ENCODE measurements at places on chromosomes 7 and 10.

GRCh38 chr7:35399840-35400239 lies 145.9 kb upstream of the TBX20 start:
- no peaks in the 10 kb centered on the region for H3K36me3 ChIP-seq
- no peak for DNase-seq
- H3K4me1 ChIP-seq = peaks cover 20% of the 10 kb centered on the region
- no peaks in the 10 kb centered on the region for H3K27me3 ChIP-seq

GRCh38 chr7:2071133-2071832 lies 161.5 kb downstream of the MAD1L1 start:
- no peaks in the 10 kb centered on the region for H3K36me3 ChIP-seq
- no peak overlapping the region for H3K27ac ChIP-seq
- H3K4me3 ChIP-seq = no peak overlapping the region
- no peak for DNase-seq
- H3K27me3 ChIP-seq = no peaks in the 10 kb centered on the region

- no peak overlapping the region for H3K27ac ChIP-seq
- H3K4me1 ChIP-seq = peaks cover 7% of the 10 kb centered on the region
- no peaks in the 10 kb centered on the region for H3K27me3 ChIP-seq
- H3K4me3 ChIP-seq = no peak overlapping the region
- H3K36me3 ChIP-seq = no peaks in the 10 kb centered on the region
Observed at GRCh38 chr10:70551971-70552422, 50.5 kb downstream of the PRF1 start.

DNA sequence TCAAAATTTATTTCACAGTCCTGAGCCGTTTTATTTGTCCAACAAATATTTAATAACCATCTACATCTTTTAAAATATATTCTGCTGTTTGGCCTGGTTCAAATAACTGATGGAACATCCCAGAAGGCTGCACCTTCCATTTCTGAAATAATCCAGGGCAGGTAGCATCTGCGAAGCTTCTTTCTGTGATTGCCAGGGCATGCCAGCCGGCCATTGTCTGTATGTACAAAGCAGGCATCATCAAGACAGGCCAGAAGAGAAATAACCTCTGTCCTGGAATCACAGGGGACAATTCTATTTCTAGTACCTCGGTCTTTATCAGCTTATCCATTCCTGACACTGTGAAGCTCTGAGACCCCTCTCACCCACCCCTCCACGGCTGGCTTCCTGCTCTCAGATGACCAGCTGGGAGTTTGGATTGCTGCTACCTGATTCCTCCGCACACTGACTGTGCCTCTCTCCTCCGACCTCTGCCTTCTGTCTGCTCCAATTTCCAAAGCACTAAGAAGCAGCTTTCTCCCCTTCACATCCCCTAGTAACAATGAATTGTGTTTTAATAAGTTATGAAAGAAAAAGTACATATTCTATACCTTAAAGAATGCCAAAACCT lies 8.0 kb downstream of the DGKI start:
- H3K4me3 ChIP-seq = no peak overlapping the region
- no peak for DNase-seq
- H3K27me3 ChIP-seq = no peaks in the 10 kb centered on the region
- no peaks in the 10 kb centered on the region for H3K36me3 ChIP-seq

DNA sequence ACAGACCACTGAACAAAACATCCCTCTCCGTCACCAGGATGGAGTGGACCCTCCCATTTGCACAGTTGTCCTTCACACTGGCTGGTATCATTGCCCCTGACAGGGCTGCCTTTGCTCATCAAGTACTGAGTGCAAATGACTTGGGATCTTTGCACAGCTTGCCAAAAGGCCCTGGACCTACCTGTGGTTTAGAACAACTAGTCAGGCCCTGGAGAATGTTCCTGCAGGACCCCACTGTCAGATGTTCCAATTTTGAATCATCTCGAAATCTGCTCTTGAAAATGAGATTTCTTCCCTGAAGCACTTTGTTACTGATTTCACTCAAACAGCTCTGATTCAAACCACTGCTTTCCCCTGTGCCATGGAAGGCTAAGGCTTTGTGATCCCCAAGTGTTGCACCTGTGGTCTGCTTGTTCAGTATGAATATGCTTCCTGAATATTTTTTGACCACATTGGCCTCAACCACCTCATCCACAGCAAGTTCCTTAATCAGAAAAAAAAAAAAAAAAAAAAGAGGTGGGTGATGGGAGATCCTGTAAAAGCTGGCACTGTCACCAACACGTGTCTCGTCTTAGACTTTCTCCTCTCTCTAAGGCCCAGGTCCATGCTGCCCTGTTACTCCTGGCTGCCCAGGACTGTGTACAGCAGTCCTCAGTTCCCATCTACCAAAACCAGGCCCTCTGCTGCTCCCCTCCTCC lies 2.7 kb upstream of the AOAH start:
- H3K27ac ChIP-seq = no peak overlapping the region
- DNase-seq = no peak
- H3K36me3 ChIP-seq = no peaks in the 10 kb centered on the region
- H3K4me3 ChIP-seq = no peak overlapping the region
- no peaks in the 10 kb centered on the region for H3K27me3 ChIP-seq

- no peak overlapping the region for H3K4me3 ChIP-seq
- H3K27me3 ChIP-seq = no peaks in the 10 kb centered on the region
- no peaks in the 10 kb centered on the region for H3K4me1 ChIP-seq
- H3K27ac ChIP-seq = no peak overlapping the region
- H3K36me3 ChIP-seq = no peaks in the 10 kb centered on the region
Observed at GRCh38 chr7:34406848-34407530, 251.0 kb upstream of the NPSR1 start.

- no peak overlapping the region for H3K4me3 ChIP-seq
- no peak for DNase-seq
- H3K27ac ChIP-seq = no peak overlapping the region
- no peaks in the 10 kb centered on the region for H3K36me3 ChIP-seq
Observed at GRCh38 chr10:70662362-70663220, 9.7 kb upstream of the ADAMTS14 start.

DNA sequence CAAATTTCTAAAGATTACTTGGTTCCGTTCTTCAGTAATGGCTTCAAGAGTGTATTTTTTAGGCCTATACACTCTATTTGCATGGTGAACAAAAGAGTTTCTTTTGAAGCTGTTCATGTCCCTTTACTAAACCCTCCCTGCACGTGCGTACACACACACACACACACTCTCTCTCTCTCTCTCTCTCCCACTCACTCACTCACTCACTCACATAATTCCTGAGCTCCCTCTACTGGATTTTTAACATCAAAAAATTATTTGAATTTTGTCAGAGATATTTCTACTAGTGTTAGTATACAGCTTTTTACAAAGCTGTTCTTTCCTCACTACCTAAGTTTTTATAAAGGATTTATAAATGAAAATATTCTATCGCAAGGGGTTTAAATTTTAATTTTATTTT lies 85.9 kb downstream of the UBE3C start:
- no peaks in the 10 kb centered on the region for H3K27me3 ChIP-seq
- no peak overlapping the region for H3K27ac ChIP-seq
- no peak overlapping the region for H3K4me3 ChIP-seq
- peaks cover 28% of the 10 kb centered on the region for H3K36me3 ChIP-seq
- H3K4me1 ChIP-seq = no peaks in the 10 kb centered on the region

- H3K36me3 ChIP-seq = no peaks in the 10 kb centered on the region
- peaks cover 12% of the 10 kb centered on the region for H3K4me1 ChIP-seq
- no peak overlapping the region for H3K4me3 ChIP-seq
- DNase-seq = no peak
Observed at GRCh38 chr10:12583891-12584595, 234.7 kb downstream of the CAMK1D start.

DNA sequence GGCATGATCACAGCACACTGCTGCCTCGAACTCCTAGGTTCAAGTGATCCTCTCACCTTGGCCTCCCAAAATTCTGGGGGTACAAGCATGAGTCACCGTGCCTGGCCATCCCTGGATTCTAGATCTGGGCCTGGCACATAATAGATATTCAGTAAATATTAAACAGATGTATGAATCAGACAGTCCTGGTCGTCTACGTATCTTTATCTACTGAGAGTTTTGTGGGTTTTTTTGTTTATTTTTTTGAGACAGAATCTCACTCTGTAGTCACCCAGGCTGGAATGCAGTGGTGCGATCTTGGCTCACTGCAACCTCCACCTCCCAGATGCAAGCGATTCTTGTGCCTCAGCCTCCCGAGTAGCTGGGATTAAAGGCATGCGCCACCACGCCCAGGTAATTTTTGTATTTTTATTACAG lies 24.3 kb upstream of the ITGB1 start:
- H3K36me3 ChIP-seq = no peaks in the 10 kb centered on the region
- peaks cover 33% of the 10 kb centered on the region for H3K4me1 ChIP-seq
- H3K4me3 ChIP-seq = no peak overlapping the region
- H3K27ac ChIP-seq = peak overlapping the region; percentile 96
- H3K27me3 ChIP-seq = no peaks in the 10 kb centered on the region

DNA sequence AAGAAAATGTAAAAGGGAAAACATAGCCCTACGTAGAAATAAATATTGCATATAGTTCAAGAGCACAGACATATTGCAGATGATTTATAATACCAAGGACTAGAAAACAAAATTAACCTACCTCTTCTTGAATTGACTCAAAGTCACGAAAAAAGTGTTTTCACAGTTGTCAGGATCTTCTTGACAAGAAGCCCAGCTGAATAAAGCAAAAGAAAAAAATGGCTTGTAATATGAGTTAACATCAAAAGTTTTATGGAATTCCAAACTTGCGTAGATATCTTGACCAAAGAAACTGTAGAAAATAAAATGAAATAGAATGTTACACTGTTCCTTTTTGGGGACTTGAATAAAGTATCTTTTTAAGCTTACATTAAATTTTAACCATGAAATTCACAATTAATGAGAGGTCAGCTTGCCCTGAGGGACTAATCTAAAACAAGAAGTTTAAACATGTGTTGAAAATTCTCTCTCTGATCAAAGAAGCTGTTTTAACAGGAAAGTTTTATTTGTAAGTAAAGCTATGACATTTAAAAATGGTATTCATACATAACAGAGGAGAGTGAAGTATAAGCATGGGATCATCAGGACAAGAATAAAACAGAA lies 133.1 kb upstream of the SEMA3C start:
- DNase-seq = no peak
- H3K4me3 ChIP-seq = no peak overlapping the region
- H3K27ac ChIP-seq = no peak overlapping the region

GRCh38 chr10:59513558-59513957 lies 151.2 kb upstream of the FAM13C start:
- no peak for DNase-seq
- H3K27me3 ChIP-seq = no peaks in the 10 kb centered on the region
- H3K27ac ChIP-seq = no peak overlapping the region
- H3K36me3 ChIP-seq = no peaks in the 10 kb centered on the region

DNA sequence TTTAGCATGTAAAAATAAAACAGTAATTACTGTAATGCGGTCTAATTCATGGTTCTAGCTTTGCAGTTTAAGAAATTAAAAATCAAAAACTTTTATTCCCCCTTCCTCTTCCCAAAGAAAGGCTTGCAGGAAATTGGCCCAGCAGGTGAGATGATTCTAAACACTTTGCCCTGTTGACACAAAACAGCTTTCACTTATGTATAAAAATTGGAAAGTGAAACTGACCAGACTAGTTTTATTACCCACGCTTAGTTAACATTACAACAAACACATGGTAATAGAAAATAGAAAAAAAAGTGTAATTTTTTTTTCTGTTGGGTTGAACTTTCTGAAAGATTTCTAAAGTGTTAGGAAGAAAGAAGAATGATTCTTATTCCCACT lies 1.2 kb upstream of the CCDC6 start:
- H3K4me1 ChIP-seq = peaks cover 20% of the 10 kb centered on the region
- no peak for DNase-seq
- H3K4me3 ChIP-seq = peak overlapping the region; percentile 98
- no peaks in the 10 kb centered on the region for H3K27me3 ChIP-seq
- peak overlapping the region; percentile 99 for H3K27ac ChIP-seq

GRCh38 chr7:65927489-65928448 lies 54.2 kb downstream of the GUSB start:
- no peak overlapping the region for H3K4me3 ChIP-seq
- H3K27ac ChIP-seq = no peak overlapping the region
- H3K4me1 ChIP-seq = peaks cover 4% of the 10 kb centered on the region
- peak; percentile 58 for DNase-seq
- H3K27me3 ChIP-seq = no peaks in the 10 kb centered on the region
